ENCODE measurements at places on chromosomes 16 and 17.

DNA sequence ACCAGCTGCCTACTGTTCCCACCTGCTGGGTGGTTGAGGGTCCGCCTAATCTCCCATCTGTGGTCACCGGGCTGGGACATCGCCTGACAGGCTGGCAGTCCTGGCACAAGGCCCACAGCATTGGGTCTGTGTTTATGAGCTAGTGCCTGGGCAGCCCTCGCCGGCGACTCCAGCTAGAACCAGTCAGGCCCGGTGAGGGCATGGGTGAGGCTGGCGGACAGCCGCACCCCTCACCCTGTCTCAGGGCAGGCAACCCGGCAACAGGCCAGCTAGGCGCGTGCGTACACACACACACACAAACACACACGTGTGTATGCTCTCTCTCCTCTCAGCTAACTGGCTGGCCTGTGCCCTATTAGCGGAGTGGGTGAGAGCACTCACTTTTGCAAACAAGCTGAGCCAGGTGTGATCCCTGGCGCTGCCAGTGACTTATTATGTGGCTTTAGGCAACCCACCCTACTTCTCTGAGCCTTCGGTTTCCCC, 10.4 kb downstream of the HSD11B2 start:
- no peak for DNase-seq

- DNase-seq = no peak
Observed at GRCh38 chr17:47803201-47803600, 18.4 kb downstream of the OSBPL7 start.

DNA sequence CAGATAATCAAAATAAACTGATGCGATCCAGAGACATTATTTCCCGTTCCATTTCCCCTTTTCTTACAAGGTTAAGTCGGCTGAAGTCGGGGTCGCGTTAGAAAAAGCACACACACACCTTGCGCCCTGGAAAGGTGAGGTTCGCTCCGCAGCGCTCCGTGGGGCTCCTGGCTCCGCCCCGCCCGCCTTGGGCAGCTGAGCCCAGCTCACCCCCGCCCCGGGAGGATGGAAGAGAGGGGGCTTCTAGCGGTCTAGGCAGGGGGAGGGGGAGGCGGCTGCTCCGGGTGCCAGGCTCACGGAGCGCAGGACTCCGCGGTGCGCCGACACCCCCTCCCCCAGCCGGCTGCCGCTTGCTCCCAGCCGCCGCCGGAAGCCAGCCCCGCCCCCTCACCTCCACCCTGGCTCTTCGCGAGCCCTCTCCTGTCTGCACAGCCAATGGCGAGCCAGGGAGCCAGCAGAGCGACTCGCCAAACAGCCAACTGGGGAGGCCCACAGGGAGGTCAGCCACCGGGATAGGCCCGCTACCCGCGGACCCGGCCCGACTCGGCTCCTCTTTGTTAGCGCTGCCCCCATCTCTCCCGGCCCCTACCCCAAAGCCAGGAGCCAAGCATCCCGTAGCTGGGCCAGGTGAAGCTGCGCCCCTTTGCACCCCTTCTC, 30.4 kb downstream of the FAM222B start:
- peak; percentile 85 for DNase-seq

DNA sequence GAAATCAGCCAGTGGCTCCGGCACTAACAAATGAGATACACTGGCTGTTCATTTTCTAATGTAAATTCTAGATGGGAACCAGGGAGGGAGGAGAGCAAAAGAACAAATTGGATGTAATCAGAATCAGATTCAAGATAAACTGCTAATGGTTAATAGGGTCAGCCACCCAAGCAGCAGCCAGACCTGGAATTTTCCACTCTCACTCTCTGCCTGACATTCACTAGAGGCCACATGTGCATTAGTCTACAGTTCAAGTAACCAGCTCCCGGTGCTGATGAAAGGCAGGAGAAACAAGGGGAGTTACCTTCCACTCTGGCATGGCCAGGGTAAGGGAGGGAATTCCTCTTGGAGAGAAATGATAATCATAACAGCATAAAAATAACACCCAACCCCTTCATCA, 597.7 kb downstream of the TOX3 start:
- DNase-seq = no peak

DNA sequence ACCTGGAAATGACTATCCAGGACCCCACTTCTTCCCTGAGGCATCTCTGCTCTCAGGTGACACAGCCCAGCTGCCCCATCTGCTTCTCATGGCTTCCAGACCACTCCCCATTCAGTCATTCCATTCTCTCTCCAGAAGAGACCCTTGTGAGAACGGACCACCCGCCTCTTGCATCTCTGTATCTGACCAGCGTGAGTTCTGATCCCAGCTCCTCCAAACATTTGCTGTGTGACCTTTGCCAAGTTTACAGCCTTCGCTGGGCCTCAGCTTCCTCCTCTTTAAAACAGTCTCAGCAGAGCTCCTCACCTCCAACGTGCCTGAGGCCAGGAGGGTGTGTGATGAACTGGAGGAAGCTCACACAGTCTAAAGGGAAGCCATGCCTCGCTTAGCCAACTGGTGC, 39.6 kb downstream of the C16orf82 start:
- DNase-seq = no peak

DNA sequence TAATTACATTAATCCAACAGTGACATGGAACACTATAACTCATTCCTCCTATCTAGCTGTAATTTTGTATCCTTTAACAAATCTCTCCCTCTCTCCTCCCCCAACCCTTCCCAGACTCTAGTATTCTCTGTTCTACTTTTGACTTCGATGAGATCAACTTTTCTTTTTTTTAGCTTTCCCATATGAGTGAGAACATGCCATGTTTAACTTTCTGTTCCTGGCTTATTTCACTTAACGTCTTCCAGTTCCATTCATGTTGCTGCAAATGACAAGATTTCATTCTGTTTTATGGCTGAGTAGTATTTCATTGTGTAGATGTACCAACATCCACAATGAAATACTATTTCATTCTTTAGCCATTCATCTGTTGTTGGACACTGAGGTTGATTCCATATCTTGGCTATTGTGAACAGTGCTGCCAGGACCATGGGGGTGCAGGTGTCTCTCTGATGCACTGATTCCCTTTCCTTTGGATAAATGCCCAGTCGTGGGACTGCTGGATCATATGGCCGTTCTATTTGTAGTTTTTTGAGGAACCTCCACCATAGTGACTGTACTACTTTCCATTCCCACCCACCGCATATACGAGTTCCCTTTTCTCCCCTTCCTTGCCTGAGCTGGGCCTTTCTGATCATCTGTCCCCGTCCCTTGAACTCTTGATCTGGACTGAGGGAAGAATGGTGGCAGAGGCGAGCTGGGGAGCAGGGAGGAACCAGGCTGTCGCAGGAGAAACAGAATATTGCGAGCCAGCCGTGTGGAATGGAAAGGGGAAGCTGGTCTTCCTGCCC, 7.7 kb upstream of the CEP295NL start:
- no peak for DNase-seq

Measured in AG09319 (cell line).